Skeletal muscle cell (primary cell): ENCODE measurements at places on chromosomes 7 and 10.

GRCh38 chr10:74419958-74420375 lies 268.9 kb downstream of the ADK start:
- DNase-seq = no peak

DNA sequence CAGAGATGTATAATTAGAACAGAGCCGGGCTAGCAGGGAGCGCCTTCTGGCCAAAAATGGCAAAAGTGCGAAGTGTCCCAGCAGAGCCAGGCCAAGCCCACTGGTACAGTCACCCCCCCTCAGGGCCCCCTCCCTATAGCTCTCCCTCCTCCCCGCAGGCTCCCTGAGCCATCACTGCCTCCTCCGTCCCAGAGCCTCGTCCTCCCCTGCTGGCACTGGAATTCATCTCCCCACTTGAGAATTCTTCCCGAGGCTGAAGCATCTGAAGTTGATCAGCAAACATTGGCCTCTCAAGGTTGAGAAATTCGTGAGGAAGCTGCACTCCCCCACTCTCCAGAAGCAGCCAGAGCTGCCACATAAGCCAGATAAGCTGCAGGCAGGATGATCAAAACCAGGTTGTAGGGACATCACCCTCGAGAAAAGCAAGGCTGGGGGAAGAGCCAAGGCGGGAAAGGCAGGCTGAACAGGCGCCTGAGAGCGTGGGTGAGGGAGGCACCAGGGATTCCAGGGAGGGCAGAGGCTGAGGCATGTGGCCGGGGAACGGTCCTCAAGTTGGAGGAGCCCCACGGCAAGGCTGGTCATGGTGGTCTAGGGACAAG lies 23.4 kb downstream of the CAMK2G start:
- DNase-seq = peak; percentile 41

DNA sequence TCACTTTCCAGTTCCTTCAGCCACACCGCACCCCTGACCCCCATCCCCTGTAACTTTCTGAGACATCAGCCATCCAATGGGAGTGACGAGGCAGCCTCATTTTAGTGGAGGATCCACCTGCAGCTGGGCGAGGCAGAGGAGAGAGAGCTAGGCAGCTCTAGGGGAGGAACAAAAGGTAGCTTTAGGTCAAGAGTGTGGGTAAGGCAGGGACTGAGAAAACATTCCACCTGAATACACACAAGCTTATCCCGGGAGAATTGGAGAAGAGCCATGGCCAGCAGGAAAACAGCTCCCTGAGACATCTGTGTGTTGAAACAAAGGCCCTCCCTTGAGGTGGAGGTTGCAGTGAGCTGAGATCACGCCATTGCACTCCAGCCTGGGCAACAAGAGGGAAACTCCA lies 6.7 kb upstream of the KLRG2 start:
- DNase-seq = no peak

DNA sequence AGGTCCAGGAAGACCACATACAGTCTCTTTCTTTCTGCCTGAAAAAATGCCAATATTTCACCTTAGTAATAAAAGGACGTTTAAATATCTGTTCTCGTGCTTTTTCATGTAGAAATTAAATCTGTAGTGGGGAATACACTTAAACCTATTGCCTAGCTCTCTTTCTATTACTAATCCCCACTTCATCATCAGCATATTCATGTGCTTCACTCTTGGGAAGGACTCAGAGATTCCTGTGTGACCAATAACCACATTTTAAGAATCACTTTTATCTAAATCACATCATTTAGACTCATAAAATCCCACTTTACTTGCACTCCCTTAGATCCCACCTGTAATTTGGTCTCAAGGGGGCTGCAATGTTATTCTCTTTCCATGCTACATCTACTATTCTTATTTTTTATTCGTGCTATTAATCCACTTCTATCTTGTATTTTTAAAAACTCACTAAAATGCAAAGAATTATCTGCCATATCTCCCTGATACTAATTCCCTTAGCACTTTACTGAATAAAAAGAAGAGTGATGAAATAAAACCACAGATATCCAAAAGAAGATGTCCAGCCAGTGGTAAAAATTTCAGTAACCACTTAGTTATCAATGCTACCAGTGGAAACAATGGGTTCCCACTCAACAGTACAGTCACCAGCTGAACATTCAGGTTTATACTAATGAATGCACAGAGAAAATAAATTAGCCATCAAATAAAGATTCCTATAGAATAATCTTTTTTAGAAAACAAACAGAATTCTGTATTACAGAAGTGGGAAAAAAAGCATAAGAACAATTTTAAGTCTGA lies 102.1 kb downstream of the PPP1R17 start:
- DNase-seq = no peak
